ENCODE measurements at places on chromosomes 4 and X.

DNA sequence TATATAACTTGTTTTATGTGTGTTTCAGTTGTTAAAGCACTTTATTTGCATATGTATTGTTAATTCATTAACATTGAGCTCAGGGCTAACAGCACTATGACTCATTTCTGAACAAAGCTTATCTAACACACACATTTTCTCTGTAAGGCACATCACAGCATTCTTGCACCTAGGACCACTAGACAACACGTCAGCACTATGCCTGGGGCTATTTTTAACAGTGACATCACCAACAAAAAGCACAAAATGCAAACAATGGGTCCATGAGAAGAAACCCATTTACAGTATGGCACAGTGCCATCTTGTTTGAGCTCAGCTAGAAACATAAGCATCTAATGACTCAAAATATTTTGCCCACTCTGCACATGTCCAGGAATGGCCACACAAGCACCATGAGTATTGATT is 124.4 kb downstream of the RELL1 start:
- DNase-seq: no peak

- DNase-seq: no peak
Measured at GRCh38 chrX:34877436-34877835, 65.2 kb upstream of the FAM47B start.

DNA sequence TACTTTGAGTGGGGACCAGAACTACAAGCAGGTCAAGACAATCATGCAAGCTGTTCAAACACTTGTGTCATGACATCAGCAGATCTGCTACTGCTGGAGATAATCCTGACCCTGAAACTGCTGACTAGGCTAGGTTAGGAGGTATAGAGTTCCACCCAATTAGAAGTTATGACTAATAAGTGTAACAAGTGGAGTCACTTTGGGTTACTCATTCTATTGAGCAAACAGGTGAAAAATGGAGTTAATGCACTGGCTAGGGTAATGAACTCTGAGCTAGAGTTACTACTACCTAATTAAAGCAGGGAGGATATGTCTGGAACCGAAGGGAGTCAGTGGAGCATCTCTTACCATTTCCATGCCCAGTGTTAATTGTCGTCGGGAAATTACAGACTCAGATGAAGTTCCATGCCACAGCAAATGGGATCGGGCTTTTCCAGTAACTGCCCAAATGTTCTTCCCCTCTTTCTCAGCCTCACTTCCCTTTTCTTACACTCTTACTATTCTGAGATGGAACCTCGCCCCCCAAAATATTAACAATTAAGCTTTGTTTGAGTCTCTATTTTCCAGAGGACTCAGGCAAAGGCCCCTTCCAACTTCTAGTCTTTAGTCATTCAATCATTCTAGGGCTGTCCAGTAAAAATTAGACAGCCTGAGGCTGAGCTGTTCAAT is 19.8 kb upstream of the MANBA start:
- DNase-seq: peak; percentile 14

DNA sequence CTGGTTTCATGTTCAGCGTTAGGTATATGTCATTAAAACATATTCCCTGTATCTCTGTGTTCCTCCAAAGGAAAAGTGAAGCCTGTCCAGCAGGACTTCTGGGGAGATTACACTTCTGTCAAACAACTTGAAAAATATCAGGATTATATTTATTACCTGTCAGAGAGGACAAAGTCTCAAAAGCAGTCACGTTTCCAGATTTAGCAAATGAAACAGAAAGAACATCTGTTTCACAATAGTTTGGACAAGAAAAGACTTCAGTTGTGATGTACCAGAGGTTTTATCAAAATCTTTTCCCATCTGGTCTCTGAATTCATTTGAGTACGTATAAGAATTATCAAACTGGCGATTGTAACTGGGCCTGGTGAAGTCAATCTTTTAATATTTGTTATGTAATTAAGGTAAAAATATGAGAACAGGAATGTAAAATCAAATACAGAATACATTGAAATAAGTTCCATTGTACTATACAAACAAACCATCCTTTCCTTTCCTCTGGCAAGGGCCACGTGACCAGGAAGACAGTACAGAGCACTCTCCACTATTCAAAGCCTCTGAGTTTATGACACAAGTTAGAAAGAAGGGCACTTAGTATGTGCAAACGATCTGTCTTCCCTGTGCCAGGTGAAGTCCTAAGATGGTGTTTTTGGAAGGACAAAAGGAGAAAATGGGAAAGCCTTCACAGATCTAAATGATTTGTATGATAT is 3.2 kb downstream of the CASP3 start:
- DNase-seq: no peak

DNA sequence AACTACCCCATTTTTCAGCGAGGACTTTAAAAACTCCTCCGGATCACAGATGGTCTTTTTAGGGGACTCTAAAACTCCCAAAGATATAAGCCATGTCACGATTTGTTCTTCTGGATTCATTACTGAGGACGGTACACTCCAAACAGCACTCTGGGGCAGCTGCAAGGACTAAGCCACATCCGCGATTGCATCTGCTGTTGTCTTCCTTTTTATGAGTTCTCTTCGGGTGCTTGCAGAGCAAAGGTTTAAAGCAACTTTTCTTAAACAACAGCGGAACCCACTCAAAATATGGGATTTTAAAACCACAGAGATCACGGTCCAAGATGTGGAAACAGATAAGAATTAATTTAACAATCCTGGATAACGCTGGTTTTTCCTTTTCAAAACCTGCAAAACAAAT is at the start of gene ARHGEF6:
Gene ARHGEF6 (minus strand): TSS at position 170 of the 400 bp plus-strand sequence. CDS start 50 bp downstream, at position 120.
- no peak for DNase-seq

- no peak for DNase-seq
Measured at GRCh38 chrX:21375708-21376009, 1.4 kb downstream of the CNKSR2 start.

- no peak for DNase-seq
Measured at GRCh38 chr4:183011213-183011907, 87.7 kb upstream of the WWC2 start.

GRCh38 chrX:57586360-57586759 is 5.5 kb upstream of the ZXDB start:
- no peak for DNase-seq

DNA sequence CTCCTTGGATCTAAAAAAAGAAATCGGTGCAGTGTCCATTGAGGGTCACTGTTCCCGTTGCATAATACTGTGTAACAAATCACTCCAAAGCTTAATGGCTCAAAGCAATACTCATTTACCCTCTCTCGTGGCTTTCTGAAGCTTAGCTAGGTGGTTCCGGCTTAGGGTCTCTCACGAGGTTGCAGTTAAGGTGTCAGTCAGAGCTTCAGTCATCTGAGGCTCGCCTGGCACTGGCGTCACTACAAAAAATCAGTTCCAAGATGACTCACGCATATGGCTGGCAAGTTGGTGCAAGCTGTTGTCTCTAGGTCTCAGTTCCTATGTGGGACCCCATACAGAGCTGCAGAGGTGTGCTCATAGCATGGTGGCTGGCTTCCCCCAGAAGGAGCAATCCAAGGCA is 91.0 kb downstream of the BEND2 start:
- DNase-seq: no peak

- no peak for DNase-seq
Measured at GRCh38 chr4:39763714-39764572, 66.0 kb downstream of the UBE2K start.

Data from HEK293T (cell line).